ENCODE measurements at places on chromosomes 3 and 15.

DNA sequence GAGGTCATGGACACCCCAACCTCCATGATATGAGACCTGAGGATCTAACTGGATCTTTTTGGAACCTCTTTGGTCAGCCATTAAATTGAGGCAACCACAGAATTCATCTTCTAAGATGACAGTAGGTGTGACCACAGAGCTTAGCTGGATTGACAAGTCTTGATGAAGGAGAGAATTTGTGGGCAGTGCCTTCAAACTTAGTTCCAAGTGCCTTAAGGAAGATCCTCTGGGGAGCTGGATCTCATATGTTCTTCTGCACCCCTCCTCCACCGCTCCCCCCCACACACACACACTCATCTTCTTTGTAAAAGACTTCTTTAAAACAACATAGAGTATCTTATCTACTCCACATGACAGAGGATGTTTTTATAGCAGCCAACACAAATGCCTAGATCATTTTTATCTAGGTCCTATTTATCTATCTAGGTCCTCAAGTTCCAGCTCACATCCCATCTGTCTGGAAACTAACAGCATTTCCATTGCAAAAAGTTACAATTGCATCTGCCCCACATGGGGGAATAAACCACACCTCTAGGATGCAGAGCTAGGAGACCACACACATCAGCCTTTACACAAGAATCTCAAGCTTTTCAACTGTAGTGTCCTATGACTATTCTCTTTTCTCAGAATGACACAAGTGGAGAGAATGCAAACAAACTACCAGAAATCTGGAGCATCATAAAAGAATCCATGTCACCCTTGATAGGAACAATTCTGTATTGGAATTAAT lies 37.4 kb downstream of the WWTR1 start:
- no peak for DNase-seq

- DNase-seq: no peak
Measured at GRCh38 chr3:150133293-150133692, 162.6 kb upstream of the PFN2 start.

GRCh38 chr3:43185983-43186314 lies 80.1 kb upstream of the POMGNT2 start:
- DNase-seq: no peak

DNA sequence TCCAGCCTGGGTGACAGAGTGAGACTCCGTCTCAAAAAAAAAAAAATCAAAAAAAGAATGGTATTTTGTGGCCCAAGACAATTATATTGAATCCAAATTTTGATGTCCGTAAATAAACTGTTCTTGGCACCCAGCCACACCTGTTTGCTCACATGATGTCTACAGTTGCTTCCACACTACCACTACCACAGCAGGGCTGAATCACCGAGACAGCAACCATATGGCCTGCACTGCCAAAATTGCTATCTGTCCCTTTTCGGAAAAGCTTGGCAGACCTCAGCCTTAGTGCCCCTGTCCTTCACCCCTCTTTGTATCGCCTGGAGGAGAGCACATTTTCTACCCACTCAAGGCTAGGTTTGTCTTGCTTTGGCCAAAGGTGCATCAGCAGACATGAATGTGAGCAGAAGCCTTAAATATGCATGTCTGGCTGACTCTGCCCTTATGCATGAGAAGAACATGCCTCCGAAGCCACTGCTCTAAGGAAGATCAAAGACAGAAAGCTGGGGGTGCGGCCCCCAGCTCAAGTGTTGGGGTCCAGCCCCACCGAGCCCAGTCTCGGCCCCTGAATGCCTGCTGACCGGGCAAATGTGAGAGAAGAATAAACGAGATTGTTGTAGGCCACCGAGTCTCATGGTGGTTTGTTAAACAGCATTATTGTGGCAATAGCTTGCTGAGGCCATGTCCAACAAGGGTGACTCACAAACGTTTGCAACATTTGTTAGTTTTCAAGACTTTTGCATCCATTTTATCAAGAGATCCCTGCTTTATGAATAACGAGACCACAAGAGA lies 108.1 kb downstream of the TPRA1 start:
- DNase-seq: no peak

DNA sequence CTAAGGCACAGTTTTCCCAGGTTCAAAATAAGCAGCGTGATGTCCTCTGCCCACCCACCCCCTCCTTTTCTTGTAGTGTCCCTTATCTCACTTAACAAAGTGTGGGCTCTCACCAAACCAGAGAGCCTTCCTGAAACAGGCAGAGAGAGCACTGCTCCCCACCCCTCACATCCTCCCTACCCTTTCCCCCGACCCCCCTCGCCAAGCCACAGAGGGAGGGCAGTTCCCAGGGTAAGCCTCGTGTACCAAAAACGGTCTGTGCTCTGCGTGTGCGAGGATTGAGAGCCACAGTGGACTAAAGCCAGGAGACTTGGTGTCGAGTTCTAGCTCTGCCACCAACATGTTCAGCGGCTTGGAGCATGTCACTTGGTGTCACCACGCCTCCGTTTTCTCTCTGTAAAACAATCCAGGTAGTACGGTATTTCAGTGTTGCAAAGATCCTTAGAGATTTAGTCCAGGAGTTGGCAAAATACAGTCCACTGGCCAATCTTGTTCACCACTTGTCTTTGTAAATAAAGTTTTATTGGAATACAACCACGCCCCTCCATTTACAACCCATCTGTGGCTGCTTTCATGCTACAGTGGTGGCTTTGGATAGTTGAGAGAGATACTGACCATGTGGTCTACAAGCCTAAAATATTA lies 249.9 kb downstream of the OPA1 start:
- no peak for DNase-seq

DNA sequence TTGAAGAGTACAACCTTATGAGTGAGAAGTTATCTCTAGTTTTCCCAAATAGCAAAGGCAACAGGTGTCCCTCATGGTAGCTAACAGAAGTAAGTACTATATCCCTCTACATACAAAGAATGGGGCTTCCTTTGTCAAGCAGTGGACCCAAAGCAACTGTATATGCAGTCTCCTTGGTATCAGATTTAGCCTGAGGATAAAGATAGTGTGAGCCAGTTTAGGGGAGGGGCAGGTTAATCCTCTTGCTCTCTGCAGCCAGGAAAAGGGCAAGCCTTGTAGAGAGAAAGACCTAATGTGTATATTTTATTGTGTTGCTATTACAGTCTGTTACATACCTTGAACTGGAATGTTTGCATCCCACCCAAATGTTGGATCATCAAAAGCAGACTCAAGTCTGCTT lies 117.9 kb upstream of the COL8A1 start:
- no peak for DNase-seq

DNA sequence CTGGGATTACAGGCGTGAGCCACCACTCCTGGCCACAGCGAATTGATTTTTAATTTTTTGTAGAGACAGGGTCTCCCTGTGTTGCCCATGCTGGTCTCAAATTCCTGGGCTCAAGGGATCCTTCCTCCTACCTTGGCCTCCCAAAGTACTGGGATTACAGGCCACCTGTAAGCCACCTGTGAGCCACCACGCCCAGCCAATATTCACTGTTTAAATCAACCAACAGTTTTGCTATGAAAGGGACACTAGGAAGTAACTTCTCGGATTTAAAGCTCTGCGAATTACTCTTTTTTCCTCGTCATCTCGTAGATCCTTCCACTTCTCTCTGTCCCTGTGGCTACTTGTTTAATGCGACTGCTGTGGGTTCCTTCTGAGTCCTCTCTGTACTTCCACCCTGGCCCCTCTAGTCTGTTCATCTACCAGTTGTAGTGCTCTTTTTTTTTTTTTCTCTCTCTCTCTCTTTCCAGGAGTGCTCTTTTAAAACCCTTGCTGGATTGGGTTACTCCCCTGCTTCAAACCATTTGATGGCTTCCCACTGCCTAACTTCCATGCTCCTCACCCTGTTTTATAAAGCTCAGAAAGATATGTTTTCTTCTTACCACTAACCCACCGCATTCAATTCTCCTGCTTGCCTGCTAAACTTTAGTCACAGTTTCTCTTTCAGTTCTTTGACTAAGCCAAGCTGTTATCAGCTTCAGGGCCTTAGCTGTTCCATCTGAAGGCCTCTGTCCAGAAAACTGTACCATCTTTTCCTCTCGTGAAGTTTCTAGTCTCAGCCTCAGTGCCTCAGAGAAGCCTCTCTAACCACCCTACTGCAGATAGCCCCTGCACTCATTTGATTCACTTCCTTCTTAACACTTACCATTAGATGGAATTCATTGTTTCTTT lies 12.4 kb downstream of the RTF1 start:
- DNase-seq: no peak

DNA sequence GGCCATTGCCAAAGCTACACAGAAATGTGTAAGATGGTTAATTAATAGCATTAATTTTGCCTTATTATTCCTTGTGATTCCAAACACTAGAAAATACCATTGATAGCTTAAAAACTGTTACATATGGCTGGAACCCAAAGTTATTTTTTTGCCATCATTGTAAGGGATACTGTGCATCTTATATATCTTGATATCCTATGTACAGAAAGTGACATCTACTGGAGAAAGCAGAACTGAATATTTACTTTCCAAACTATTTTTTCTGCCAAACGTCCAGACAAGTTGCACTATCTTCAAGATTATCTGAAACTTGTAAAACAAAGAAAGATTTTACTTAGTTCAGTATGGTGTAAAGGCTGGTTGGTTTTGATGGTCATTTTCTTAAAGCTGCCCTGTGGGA lies 33.3 kb upstream of the MEIS2 start:
- DNase-seq: no peak

DNA sequence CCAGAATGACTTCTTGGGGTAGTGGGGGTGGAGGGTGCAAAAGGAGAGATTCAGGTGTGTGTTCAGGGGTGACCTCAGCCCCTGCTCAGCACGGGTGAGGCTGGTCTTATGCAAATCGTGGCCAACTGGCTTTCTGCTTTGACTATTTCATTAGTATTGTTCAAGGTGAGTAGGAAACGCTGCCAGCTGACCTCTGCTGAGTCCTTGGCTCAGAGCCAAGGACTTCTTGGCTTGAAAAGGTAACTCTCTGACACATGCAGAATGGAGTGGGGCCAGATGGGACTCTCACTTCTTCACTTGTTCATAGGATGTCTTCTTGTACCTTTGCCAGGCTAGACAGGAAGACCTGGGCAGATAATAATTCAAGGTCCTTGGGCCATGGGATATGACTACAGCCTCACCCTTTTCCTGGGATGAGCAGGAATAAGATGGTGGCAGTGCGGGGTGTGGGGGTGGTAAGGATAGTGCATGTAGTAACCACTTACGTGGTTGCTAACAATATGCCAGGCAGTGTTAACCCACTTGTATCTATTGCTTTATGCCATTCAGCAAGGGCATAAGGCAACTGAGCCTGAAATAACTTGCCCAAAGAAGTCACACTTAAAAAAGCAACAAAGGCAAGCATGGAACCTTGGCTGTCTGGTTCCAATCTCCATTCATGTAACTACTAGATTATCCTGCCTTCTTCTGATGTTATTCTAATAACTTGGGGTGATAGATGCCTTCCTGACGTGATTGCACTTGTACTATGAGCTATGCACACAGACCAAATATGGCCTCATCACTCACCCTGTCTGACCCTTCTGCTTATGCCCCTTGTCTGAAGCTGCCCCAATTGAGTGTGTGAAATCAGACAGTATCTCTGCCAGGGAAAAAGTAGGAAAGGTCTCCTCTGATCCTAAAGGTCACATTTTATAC lies 193.1 kb downstream of the NR1D2 start:
- peak; percentile 70 for DNase-seq

DNA sequence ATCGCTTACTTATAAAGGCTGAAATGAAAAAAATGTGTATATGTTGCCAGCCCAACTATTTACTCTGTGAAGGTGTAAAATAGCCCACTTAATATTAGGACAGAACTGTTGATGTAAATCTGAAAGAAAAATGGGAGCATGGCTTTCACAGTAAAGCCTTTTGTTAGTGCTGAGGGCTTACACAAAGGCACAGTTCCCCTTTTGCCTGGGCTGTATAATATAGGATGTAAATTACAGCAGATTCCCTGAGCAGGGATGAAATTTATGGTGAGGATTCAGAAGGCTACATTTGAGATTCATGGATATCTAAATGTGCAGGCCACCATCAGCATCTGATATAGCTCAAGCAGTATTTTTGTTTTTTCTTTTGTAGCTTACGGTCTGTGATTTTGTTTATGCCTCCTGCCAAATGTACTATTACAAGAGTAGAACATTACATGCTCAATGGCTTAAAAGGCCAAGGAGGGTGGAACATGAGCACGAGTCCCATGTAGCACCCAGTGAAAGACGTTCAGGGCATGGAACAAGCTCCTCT lies 109.1 kb upstream of the ATP10A start:
- DNase-seq: no peak

DNA sequence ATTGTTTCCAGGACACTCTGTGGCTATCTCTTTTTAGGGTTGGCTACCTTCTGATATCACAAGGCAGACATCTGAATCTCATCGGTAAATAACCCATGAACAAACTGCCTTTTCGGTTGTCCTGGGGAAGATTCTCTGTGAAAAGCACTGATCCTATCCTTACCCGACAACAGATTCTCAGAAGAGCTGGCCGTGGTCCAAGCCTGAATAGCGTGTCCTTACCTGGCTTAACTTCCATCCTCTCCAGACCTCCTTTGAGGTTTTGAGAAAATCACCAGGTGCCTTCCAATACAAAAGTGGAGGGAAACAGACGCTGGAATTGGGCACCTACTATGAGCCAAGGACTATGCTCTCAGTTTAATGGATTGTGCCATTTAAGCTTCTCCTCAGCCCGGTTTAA lies 87.4 kb upstream of the ARHGEF3 start:
- DNase-seq: no peak

DNA sequence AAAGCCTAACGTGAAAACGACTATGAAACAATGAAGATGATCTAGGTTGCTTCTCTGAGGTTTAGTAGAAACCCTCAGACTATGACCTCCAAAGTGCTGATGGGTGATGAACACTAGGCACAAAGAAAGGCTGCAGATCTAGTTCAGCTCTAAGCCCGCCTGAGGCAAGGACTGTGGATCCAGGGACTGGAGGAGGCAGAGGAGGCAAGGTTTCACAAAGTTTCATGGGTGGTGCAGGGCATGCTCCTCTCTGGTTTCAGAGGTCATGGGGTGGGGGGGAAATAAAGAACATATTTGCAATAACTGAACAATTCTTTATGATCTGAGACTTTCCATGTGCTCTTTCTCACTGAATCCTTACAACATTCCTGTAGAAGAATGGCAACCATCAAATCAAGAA lies 679.2 kb downstream of the NTRK3 start:
- no peak for DNase-seq

DNA sequence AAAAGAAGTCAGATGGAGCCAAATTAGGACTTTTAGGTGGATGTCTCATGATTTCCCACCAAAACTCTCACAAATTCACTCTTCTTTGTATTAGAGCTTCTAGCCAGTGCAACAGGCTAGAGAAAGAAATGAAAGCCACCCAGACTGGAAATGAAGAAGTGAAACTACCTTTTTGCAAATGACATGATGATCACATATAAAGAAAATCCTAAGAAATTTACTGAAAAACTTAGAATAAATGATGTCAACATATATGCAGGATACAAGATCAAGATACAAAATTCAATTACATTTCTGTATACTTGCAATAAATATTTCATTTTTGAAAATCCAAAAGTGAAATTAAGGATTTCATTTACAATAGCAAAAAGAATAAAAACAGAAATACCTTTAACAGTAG lies 110.8 kb downstream of the LRIG1 start:
- DNase-seq: no peak

GRCh38 chr15:35410775-35411174 lies 135.2 kb downstream of the DPH6 start:
- DNase-seq: no peak

GRCh38 chr3:48621461-48621869 lies at the start of gene TMEM89:
Gene TMEM89 (minus strand): TSS chr3:48621769. CDS start chr3:48621756, 13 bp downstream.
- no peak for DNase-seq
